ENCODE measurements at places on chromosomes 7 and 10.

- DNase-seq, result no peak
Observed at GRCh38 chr7:29891766-29892165, 85.5 kb downstream of the WIPF3 start.

- no peak for DNase-seq
Observed at GRCh38 chr10:14822879-14823755, 14.7 kb downstream of the CDNF start.

DNA sequence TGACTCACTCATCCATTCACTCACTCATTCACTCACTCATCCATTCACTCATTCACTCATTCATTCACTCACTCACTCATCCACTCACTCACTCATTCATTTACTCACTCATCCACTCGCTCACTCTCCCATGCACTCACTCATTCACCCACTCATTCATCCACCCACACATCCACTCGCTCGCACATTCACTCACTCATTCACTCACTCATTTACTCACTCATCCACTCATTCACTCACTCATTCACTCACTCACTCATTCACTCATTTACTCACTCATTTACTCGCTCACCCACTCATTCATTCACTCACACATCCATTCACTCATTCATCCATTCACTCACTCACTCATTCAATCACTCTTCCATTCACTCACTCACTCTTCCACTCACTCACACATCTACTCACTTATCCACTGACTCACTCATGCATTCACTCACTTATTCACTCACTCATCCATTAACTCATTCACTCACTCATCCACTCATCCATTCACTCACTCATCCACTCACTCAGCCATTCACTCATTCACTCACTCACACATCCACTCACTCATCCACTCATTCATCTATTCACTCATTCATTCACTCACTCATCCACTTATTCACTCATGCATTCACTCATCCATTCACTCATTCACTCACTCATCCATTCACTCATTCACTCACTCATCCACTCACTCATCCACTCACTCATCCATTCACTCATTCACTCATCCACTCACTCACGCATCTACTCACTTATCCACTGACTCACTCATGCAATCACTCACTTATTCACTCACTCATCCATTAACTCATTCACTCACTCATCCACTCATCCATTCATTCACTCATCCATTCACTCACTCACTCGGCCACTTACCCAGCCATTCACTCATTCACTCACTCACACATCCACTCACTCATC is 74.0 kb downstream of the CARD11 start:
- DNase-seq, result no peak

DNA sequence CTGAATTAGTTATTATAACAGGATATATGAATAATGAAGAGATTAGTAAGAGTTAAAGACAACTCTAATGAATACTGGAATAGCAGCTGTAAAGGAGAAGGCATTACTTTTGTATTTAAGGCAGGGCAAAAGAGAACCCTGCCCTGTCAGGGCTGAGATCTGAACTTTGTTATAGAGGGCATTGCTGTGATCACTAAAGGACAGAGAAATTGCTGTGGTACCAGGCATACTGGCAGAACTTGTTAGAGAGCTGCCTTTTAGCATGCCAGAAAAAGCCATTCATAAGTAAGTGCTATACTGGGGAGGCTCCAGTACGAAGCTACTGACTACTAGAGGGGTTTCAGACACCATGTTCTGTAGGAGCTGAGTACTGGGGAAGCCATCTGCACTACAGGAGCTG is 481.8 kb downstream of the SEMA3D start:
- DNase-seq, result no peak

GRCh38 chr10:48590945-48591344 is 13.9 kb downstream of the ARHGAP22 start:
- no peak for DNase-seq

GRCh38 chr10:102064503-102064867 is 664 bp upstream of the HPS6 start:
- DNase-seq, result no peak

DNA sequence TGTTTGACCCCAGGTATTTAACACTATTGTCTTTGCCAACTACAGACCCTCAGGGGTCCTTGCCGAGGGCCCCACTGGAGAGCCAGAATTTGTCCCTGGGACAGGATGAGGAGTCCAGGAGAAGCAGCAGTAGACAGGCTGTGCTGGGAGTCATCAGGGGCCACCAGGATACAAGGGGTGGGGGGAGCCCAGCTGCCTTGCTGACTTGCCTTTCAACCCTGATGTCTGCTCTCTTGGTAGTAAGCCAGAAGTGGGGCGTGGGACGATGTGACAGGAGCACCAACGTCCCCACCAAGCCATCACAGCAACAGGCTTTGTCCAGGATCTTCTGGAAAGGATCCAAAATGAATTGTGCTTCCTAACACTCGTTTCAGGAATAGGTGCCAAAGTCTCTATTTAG is 62.4 kb upstream of the CDCA7L start:
- no peak for DNase-seq

GRCh38 chr7:76352193-76352592 is 6.6 kb downstream of the YWHAG start:
- no peak for DNase-seq

GRCh38 chr7:37982423-37982822 is 62.0 kb downstream of the EPDR1 start:
- no peak for DNase-seq

DNA sequence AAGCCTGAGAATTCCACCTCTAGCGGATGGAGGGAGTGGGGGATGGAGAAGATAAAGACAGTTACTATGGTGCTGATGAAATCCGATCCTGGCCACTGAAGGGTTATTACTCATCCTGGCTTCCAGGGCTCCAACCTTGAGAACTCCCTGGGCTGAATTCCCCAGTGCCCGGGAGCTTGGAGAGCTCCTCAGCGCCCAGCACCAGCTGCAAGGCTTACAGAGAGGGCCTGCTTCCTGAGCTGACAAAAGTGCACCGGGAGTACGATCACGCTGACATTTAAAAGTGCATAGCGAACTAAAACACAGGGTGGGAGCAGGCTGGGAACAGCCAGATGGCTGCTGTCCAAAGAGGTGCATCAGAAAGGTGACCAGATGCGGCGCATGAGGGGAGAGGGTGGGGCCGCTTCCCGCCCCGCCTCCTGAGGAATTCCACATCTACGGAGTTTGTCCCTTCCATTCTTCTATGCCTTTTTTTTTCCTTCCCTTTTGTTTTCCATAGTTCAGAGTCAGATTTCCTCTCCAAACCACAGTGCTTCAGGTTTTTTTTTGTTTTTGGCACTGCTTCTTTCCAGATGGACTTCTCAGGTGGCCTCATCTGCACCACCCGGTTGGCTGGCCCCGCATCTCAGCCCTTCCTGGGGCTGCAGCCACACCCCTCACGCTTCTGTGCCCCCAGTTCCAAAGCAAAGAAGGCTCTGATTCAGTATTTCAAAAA is 62.4 kb upstream of the MKRN1 start:
- DNase-seq, result no peak

DNA sequence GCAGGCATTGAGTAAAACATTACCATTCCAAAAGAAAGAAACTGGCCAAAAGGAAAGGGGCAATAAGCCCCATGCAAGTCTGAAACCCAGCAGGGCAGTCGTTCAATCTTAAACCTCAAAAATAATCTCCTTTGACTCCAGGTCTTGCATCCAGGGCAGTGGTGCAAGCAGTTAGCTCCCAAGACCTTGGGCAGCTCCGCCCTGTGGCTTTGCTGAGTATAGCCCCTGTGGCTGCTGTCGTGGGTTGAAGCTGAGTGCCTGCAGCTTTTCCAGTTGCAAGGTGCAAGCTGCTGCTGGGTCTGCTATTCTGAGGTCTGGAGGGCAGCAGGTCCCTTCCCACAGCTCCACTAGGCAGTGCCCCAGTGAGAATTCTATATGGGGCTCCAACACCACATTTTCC is 580.1 kb upstream of the AUTS2 start:
- DNase-seq, result no peak

GRCh38 chr7:96479015-96479645 is 157.2 kb upstream of the SLC25A13 start:
- no peak for DNase-seq

- no peak for DNase-seq
Observed at GRCh38 chr10:1367938-1368841, 312.0 kb downstream of the WDR37 start.

- no peak for DNase-seq
Observed at GRCh38 chr7:49398746-49399145, 374.7 kb upstream of the VWC2 start.

- no peak for DNase-seq
Observed at GRCh38 chr10:132162021-132162531, 24.7 kb upstream of the DPYSL4 start.

- no peak for DNase-seq
Observed at GRCh38 chr10:59587083-59587755, 122.4 kb downstream of the SLC16A9 start.

DNA sequence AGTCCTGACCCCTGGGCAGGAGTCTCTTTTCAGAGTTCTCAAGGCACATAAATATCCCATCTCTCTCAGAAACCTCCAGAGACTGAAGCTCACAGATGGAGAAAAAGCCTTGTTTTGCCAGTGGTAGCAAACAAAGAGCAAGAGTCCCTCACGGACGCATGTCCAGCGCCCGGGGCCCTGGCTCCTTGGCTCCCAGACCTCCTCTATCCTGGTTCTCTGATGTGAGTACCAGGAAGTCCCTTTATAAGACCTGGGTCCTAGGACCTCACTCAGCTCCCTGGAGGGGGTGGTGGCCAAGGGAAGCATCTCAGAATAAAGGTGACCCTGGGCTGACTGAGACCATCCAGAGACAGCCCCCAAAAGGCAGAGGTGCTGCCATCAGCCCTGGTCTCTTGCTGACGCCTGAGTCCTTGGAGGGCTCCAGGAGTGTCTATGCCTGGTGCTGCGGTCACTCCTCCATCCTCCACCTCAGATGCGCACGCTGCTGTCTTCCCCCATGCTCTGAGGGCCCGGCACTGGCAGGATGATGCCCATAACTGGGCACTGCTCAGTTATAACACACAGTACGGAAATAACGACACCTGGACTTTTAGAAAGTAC is 221.5 kb downstream of the TNS3 start:
- DNase-seq, result no peak
